ENCODE measurements at places on chromosomes 4 and X.

DNA sequence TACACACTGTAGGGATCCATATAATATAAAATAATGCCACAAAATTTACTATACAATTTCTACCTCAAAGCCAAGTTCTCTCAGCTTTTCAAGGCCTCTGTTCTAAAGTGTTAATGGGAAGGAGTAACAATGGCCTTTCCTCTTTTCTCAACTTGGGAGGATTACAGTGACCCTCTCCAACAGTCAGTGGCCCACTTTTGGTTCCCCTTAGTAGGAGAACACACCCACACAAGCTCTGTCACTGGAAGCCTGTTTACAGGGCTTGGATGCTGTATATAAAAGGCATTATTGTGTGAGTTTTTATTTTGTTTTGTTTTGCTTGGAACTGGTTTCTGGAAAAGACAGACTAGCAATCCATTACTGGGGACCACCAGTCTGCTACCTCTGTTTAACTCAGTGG, 1.8 kb downstream of the ARHGEF6 start:
- no peak for DNase-seq

DNA sequence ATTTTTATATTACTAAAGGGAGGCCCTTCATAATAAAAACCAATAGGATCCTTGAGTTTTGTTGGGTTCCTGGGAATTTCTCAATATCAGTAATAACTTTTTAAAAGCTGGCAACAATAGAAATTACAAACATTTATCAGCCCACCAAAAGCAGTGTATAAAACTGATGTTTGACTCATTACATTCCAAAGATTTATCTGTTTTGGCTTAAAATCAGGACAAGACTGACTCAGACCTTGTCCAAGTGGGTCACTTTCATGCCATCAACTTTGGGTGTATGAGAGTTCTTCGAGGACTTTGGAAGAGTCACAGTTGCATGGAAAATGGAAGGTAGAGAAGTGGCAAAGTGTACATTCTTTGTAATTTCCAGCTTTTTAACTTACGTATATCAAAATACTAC, 102.8 kb downstream of the FRMPD4 start:
- no peak for DNase-seq

GRCh38 chrX:134443461-134443860, 16.5 kb upstream of the HPRT1 start:
- no peak for DNase-seq

- no peak for DNase-seq
These were observed 421.4 kb upstream of the DIPK2B start for GRCh38 chrX:45622042-45622423.
